Cardiac septum (tissue), 1 donor: ENCODE measurements at places on chromosomes 11 and 22. TPM values are rescaled to one million over a fixed set of nuclear protein-coding genes. Genes with fewer than 3 reads are reported as not detected.

The VSTM5 gene
- 0.22 TPM for total RNA-seq

The PKDREJ gene
- 0.11 TPM for total RNA-seq

The KRTAP5-8 gene
- total RNA-seq: not detected

The SIRT3 gene
- 27.0 TPM for total RNA-seq

The MOV10L1 gene
- 0.46 TPM for total RNA-seq

The RAPSN gene
- total RNA-seq: 3.7 TPM

The TP53I11 gene
- total RNA-seq: 38.4 TPM

The B4GALNT4 gene
- total RNA-seq: 0.24 TPM

DNA sequence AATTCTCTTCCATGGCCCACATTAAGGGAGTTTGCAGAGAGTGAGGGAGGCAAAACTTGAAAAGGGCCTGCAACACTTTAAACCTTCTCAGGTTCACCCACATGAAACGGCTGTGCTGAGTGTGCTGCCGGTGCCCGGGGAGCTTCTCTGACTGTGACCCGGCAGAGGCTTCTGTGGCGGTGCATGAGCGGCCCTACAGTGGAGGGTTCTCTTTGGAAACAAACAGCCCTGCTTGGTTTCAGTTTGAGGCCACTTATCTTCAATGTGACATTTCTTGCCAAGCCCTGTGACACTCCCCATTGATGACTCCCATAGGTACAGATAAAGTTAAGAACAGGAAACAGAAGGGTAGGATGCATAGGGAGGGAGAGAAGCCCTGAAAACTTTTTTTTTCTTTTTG lies 31.8 kb downstream of the FAM118A start:
- no peak for DNase-seq

GRCh38 chr11:128298271-128298670 lies 289.1 kb downstream of the ETS1 start:
- DNase-seq: no peak

GRCh38 chr22:19859861-19860510 lies 5.3 kb upstream of the GNB1L start:
- DNase-seq: no peak

GRCh38 chr11:69368119-69368880 lies 74.3 kb downstream of the MYEOV start:
- peak; percentile 47 for DNase-seq

GRCh38 chr11:130209128-130209932 lies 49.7 kb downstream of the ST14 start:
- peak; percentile 43 for DNase-seq

GRCh38 chr11:59289356-59290181 lies 69.1 kb upstream of the OR5AN1 start:
- no peak for DNase-seq

- no peak for DNase-seq
Observed at GRCh38 chr11:132862933-132863332, 669.4 kb downstream of the OPCML start.

- no peak for DNase-seq
Observed at GRCh38 chr11:122113836-122114825, 1.9 kb downstream of the BLID start.

GRCh38 chr11:65352783-65353182 lies 1.8 kb upstream of the TIGD3 start:
- DNase-seq: no peak

- DNase-seq: no peak
Observed at GRCh38 chr22:38284042-38284402, 11.2 kb upstream of the TMEM184B start.

- DNase-seq: no peak
Observed at GRCh38 chr11:76237914-76238313, 31.6 kb upstream of the WNT11 start.

- no peak for DNase-seq
Observed at GRCh38 chr11:124776865-124777645, 15.0 kb upstream of the ESAM start.

- DNase-seq: no peak
Observed at GRCh38 chr11:112277941-112278340, 17.3 kb upstream of the PLET1 start.

GRCh38 chr11:126924376-126925040 lies 76.1 kb downstream of the KIRREL3 start:
- no peak for DNase-seq

DNA sequence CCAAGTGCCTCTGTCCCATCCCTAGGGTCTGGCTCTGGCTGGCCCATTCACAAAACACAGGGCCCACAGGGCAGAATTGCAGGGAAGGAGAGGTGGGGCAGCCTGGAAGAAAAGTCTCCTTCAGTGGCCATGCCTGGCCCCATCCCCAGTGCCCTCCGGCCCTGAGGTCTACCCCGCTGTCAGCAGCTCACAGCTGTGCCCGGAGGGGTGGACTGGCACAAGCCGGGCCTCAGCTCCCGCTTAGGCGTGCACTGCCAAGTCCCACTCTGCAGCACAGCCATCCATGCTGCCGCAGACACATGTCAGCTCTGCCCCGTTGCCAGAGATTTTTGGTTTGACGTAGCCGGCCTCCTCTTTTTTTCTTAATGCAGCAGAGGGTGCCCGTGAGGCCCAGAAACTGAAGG lies 3.9 kb upstream of the SCN2B start:
- DNase-seq: peak; percentile 88
